T-cell (primary cell): ENCODE measurements at places on chromosomes 4 and X. TPM values are rescaled to one million over a fixed set of nuclear protein-coding genes. Genes with fewer than 3 reads are reported as not detected.
A peak's percentile ranks its signal among the peaks of the same experiment; 100 is the strongest.

- H3K4me1 ChIP-seq, result no peaks in the 10 kb centered on the region
- DNase-seq, result no peak
- no peak overlapping the region for H3K4me3 ChIP-seq
Observed at GRCh38 chr4:183888564-183888963, 16.5 kb upstream of the STOX2 start.

Gene RRH
- total RNA-seq, result 0.33 TPM

GRCh38 chr4:150518559-150518958 is 63.4 kb upstream of the MAB21L2 start:
- H3K36me3 ChIP-seq, result no peaks in the 10 kb centered on the region
- no peak overlapping the region for H3K27ac ChIP-seq

Gene RPL10
- total RNA-seq, result 5,765 TPM

- H3K36me3 ChIP-seq, result no peaks in the 10 kb centered on the region
- H3K27me3 ChIP-seq, result no peaks in the 10 kb centered on the region
- H3K4me1 ChIP-seq, result no peaks in the 10 kb centered on the region
Observed at GRCh38 chrX:6067600-6067999, 161.1 kb downstream of the NLGN4X start.

Gene TCEAL9
- 1.7 TPM for total RNA-seq

- H3K4me1 ChIP-seq, result peaks cover 9% of the 10 kb centered on the region
- no peaks in the 10 kb centered on the region for H3K36me3 ChIP-seq
- DNase-seq, result no peak
- H3K27ac ChIP-seq, result no peak overlapping the region
- no peaks in the 10 kb centered on the region for H3K27me3 ChIP-seq
Observed at GRCh38 chr4:38526412-38526811, 137.6 kb upstream of the KLF3 start.

DNA sequence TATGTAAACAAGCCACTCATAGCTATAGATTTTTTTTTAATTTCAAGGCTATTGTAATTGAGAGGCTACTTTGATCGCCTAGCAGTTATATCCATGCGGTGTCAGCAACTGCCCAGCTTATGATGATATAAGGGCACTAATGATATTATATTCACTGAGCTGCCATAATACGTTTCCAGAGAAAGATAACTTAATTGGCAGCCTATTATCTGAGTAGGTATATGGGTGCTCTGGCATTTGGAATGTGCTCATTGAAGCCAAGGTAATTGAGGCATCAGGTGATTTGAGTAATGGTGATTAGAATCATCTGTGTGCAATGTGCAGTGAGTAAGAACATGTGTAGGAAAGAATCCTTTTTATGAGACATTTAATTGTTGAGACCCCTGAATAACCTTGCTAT is 490.0 kb downstream of the CENPC start:
- no peak overlapping the region for H3K27ac ChIP-seq
- no peaks in the 10 kb centered on the region for H3K4me1 ChIP-seq
- H3K27me3 ChIP-seq, result no peaks in the 10 kb centered on the region
- H3K36me3 ChIP-seq, result no peaks in the 10 kb centered on the region
- H3K4me3 ChIP-seq, result no peak overlapping the region
- DNase-seq, result no peak

Gene GAGE12J
- total RNA-seq, result not detected

GRCh38 chrX:19775830-19776485 is 111.4 kb downstream of the SH3KBP1 start:
- H3K27me3 ChIP-seq, result no peaks in the 10 kb centered on the region
- H3K4me3 ChIP-seq, result no peak overlapping the region
- H3K27ac ChIP-seq, result peak overlapping the region; percentile 52
- H3K4me1 ChIP-seq, result peaks cover 65% of the 10 kb centered on the region
- no peak for DNase-seq

DNA sequence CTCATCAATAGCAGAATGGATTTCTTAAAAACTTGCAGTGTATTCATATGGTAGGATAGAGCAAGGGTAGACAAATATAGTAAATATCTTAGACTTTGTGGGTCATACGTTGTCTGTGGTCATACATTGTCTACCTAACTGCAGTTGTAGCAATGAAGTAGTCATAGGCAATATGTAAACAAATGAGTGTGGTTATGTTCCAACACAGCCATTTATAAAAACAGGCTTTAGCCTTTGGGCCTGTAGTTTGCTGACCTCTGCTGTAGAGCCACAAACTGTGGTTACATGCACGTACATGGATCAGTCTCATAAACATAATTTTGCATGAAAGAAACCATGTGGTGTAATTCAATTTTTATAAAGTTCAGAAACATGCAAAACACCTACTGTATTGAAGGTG is 98.9 kb downstream of the LARP1B start:
- no peaks in the 10 kb centered on the region for H3K27me3 ChIP-seq
- no peak overlapping the region for H3K27ac ChIP-seq
- no peaks in the 10 kb centered on the region for H3K4me1 ChIP-seq
- H3K4me3 ChIP-seq, result no peak overlapping the region
- no peak for DNase-seq
- no peaks in the 10 kb centered on the region for H3K36me3 ChIP-seq

GRCh38 chr4:101835121-101835904 is 44.8 kb downstream of the BANK1 start:
- H3K36me3 ChIP-seq, result no peaks in the 10 kb centered on the region
- no peak overlapping the region for H3K27ac ChIP-seq
- no peak for DNase-seq
- H3K27me3 ChIP-seq, result no peaks in the 10 kb centered on the region
- no peak overlapping the region for H3K4me3 ChIP-seq

Gene CLNK
- total RNA-seq, result 0.32 TPM

GRCh38 chrX:134990801-134991481 is at the start of gene SMIM10:
SMIM10 (plus strand) TSS chrX:134990991; CDS start chrX:134991096, 105 bp downstream.
- no peaks in the 10 kb centered on the region for H3K36me3 ChIP-seq
- no peaks in the 10 kb centered on the region for H3K4me1 ChIP-seq

DNA sequence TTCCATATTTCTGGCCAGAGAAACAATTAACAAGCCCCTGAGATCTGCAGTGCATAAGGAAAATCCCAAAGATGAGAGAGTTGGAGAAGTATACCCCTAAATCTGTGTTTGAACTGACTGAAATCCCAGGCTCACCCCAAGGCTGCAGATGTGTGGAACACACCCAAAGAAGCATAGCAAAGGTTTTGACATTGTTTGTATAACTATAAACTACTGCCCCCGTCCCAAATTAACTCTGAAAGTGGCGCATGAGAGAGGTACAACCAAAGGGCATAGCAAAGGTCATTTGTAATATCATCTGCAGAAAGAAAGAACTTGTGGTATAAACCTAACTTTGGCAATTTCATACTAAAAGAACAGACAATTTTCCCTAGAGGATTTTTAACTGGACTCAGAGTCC is 157.9 kb downstream of the DCAF12L1 start:
- H3K4me3 ChIP-seq, result no peak overlapping the region
- no peaks in the 10 kb centered on the region for H3K36me3 ChIP-seq
- no peaks in the 10 kb centered on the region for H3K27me3 ChIP-seq
- H3K27ac ChIP-seq, result no peak overlapping the region
- no peak for DNase-seq
- H3K4me1 ChIP-seq, result no peaks in the 10 kb centered on the region

Gene CCSER1
- 1.4 TPM for total RNA-seq

- no peak overlapping the region for H3K27ac ChIP-seq
- no peak for DNase-seq
- H3K4me1 ChIP-seq, result no peaks in the 10 kb centered on the region
- H3K4me3 ChIP-seq, result no peak overlapping the region
- no peaks in the 10 kb centered on the region for H3K27me3 ChIP-seq
- H3K36me3 ChIP-seq, result no peaks in the 10 kb centered on the region
Observed at GRCh38 chr4:68360231-68360968, 10.5 kb upstream of the YTHDC1 start.

DNA sequence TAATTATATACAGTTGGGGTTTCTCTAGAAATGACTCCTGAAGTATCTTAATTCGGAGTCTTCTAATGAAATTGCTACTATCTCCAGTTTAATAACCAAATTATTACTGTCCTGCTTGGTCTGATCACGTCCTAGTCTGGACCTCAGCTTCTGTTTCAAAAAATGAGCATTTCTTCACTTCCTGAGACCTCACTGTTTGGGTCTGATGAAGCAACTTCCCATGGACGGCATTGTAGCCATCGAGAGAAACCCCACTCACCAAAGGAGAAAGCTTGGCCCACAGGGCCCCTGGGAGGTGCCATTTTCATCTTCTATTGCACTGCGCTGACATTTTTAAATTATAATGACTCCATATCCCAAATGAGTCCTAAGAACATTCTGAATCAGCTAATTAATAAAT is 178.0 kb downstream of the MGST2 start:
- H3K4me1 ChIP-seq, result no peaks in the 10 kb centered on the region
- no peak for DNase-seq
- H3K4me3 ChIP-seq, result no peak overlapping the region
- no peak overlapping the region for H3K27ac ChIP-seq
- H3K36me3 ChIP-seq, result no peaks in the 10 kb centered on the region

- no peak overlapping the region for H3K27ac ChIP-seq
- H3K36me3 ChIP-seq, result no peaks in the 10 kb centered on the region
- H3K27me3 ChIP-seq, result no peaks in the 10 kb centered on the region
- no peak overlapping the region for H3K4me3 ChIP-seq
- H3K4me1 ChIP-seq, result no peaks in the 10 kb centered on the region
Observed at GRCh38 chrX:17944833-17945497, 83.9 kb upstream of the RAI2 start.

- no peak for DNase-seq
- H3K4me1 ChIP-seq, result no peaks in the 10 kb centered on the region
- no peaks in the 10 kb centered on the region for H3K27me3 ChIP-seq
- no peak overlapping the region for H3K4me3 ChIP-seq
Observed at GRCh38 chr4:62656006-62656405, 1455.9 kb downstream of the ADGRL3 start.

DNA sequence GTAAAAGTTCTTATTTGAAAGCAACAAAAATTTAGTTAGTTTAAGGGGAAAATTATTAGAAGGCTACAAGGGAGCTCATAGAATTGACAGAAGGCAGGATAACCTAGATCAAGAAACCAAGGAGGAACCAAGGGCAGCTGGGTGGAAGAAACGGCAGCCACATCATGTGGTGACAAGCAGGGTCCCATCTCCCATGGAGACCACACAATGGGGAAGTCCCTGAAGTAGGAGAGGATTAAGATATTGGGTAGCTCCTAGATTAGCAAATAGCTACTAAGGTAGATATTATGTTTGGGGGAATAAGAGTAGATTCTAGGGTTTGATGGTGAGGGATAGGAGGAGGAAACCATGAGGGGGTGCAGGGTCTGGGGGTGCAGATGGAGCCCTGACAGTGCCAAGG is 48.0 kb upstream of the TMEM154 start:
- H3K36me3 ChIP-seq, result no peaks in the 10 kb centered on the region
- H3K27ac ChIP-seq, result no peak overlapping the region
- no peaks in the 10 kb centered on the region for H3K27me3 ChIP-seq
- no peaks in the 10 kb centered on the region for H3K4me1 ChIP-seq
- no peak overlapping the region for H3K4me3 ChIP-seq
- DNase-seq, result no peak

Gene ETDA
- total RNA-seq, result not detected

- H3K27me3 ChIP-seq, result peaks cover 83% of the 10 kb centered on the region
- no peaks in the 10 kb centered on the region for H3K36me3 ChIP-seq
- DNase-seq, result no peak
- no peak overlapping the region for H3K4me3 ChIP-seq
- no peaks in the 10 kb centered on the region for H3K4me1 ChIP-seq
Observed at GRCh38 chr4:1405636-1406393, 427 bp downstream of the NKX1-1 start.

GRCh38 chr4:7301126-7301785 is 108.9 kb downstream of the SORCS2 start:
- H3K36me3 ChIP-seq, result no peaks in the 10 kb centered on the region
- H3K4me1 ChIP-seq, result no peaks in the 10 kb centered on the region
- H3K4me3 ChIP-seq, result no peak overlapping the region
- H3K27ac ChIP-seq, result no peak overlapping the region
- DNase-seq, result no peak

GRCh38 chr4:84681486-84682274 is 98.8 kb downstream of the CDS1 start:
- no peaks in the 10 kb centered on the region for H3K4me1 ChIP-seq
- no peak overlapping the region for H3K4me3 ChIP-seq
- no peaks in the 10 kb centered on the region for H3K27me3 ChIP-seq
- no peak overlapping the region for H3K27ac ChIP-seq
- no peaks in the 10 kb centered on the region for H3K36me3 ChIP-seq

Gene KLB
- not detected for total RNA-seq

GRCh38 chrX:85327060-85327333 is 52.5 kb downstream of the POF1B start:
- H3K27ac ChIP-seq, result no peak overlapping the region
- H3K36me3 ChIP-seq, result no peaks in the 10 kb centered on the region
- H3K27me3 ChIP-seq, result no peaks in the 10 kb centered on the region
- no peak overlapping the region for H3K4me3 ChIP-seq
- no peak for DNase-seq

Gene DGKK
- not detected for total RNA-seq

Gene S100G
- not detected for total RNA-seq

DNA sequence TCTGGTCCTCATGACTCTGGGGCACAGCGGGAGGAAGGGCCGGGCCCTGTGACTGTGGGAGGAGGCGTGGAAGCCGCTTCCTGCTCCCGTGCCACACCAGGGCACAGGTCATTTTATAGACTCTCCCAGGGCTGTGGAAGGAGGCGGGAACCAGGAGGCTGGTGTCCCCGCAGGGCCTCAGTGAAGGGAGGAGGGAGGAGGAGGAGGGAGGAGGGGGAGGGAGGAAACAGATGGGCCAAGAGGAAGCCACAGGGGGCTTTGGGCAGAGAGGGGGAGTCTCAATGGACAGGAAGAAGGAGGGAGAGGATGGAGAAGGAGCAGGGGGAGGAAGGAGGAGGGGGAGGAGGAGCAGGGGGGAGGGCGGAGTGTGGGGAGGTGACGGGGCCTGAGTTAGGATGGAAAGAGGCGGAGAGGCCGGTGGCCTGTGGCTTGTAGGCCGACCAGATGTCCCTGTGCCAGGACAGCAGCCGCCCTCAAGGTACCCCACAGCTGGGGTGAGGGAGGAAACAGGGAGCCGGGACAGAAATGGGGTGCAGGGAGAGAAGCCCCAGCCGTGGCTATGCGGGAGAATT is 6.2 kb upstream of the PLCXD1 start:
- H3K27me3 ChIP-seq, result peaks cover 21% of the 10 kb centered on the region
- peaks cover 12% of the 10 kb centered on the region for H3K4me1 ChIP-seq
- no peak for DNase-seq
- H3K4me3 ChIP-seq, result no peak overlapping the region
- H3K27ac ChIP-seq, result no peak overlapping the region

GRCh38 chr4:152089584-152089983 is 328.8 kb upstream of the GATB start:
- no peak overlapping the region for H3K27ac ChIP-seq
- H3K27me3 ChIP-seq, result no peaks in the 10 kb centered on the region
- H3K36me3 ChIP-seq, result no peaks in the 10 kb centered on the region
- no peak for DNase-seq
- peaks cover 37% of the 10 kb centered on the region for H3K4me1 ChIP-seq
- H3K4me3 ChIP-seq, result no peak overlapping the region

- H3K27ac ChIP-seq, result no peak overlapping the region
- H3K36me3 ChIP-seq, result no peaks in the 10 kb centered on the region
- H3K4me3 ChIP-seq, result no peak overlapping the region
- H3K4me1 ChIP-seq, result no peaks in the 10 kb centered on the region
Observed at GRCh38 chr4:19256823-19257222, 994.9 kb upstream of the SLIT2 start.
